ENCODE measurements at places on chromosomes 2 and 18.
A peak's percentile ranks its signal among the peaks of the same experiment; 100 is the strongest.

DNA sequence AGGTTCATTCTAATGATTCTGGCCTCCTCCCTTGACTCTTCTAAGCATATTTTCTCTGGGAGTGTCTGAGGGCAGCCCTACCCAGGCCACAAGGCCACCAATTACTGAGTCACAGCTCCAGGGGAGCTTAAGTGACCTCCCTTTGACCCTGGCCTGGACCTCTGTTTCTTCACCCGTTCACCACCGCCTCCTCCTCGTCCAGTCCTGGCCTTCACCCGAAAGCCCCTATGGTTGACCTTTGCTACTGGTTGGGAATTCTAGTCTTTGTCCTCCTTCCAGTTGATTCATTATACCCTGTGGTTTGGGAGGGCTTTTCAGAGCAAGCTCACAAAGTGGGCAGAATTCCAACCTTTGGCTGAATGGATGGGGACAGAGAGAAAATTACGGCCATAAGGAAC is 72.6 kb downstream of the NRP2 start:
- DNase-seq: no peak

DNA sequence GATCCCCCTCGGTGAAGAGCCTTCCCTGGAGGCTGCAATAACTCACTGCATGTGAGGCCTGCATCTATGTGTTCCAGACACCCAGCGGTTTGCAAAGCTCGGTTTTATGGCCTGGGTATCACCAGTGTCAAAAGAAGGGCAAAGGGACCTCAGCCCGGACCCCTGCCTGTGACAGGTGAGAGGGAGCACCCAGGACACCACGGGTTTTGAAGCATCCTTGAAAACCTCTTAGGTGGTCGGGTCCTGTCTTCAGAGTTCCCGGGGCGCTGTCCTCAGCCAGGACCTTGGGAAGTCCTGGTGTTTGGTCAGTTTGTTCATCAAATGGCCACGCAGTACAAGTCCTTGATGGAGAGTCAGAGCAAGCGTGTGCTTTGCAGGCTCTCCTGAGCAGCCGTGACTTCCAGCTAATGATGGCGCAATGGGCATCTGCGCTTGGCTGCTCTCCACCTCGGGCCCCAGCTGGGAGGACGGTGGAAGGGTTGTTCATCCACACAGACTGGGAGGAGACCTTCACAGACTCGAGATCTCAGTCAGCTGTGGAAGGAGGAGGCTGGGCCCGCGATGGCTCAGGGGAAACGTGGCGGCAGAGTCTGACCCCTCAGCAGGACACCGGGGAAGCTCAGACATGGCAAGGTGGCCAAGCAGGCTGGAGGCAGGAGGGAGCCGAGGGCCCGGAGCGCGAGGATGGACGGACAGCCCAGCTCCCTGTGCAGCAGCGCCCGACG is 113.1 kb upstream of the GPC1 start:
- no peak for DNase-seq

- DNase-seq: peak; percentile 24
Observed at GRCh38 chr2:99032786-99033185, 96.8 kb upstream of the CRACDL start.

DNA sequence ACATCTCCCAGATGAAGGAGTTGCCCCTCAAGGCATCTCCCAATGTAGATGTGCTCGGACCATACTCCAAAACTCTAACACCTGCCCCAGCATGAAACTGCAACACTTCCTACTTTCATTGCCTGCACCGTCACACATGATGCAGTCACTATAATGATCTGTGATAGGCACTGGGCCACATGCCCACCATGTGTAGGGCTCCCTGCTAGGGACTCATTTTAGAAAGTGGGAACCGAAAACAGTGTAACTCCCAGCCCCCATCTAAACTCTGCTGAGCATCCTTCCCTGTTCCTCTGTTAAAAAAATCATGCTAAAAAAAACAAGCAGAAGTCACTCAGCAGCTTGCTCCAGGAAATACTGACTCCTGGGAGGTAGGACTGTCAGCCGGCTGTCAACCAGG is 496.1 kb upstream of the RAB6C start:
- DNase-seq: no peak

GRCh38 chr2:66488946-66489345 is 54.0 kb downstream of the MEIS1 start:
- DNase-seq: no peak

GRCh38 chr2:156784020-156784701 is 348.0 kb downstream of the GPD2 start:
- DNase-seq: no peak

DNA sequence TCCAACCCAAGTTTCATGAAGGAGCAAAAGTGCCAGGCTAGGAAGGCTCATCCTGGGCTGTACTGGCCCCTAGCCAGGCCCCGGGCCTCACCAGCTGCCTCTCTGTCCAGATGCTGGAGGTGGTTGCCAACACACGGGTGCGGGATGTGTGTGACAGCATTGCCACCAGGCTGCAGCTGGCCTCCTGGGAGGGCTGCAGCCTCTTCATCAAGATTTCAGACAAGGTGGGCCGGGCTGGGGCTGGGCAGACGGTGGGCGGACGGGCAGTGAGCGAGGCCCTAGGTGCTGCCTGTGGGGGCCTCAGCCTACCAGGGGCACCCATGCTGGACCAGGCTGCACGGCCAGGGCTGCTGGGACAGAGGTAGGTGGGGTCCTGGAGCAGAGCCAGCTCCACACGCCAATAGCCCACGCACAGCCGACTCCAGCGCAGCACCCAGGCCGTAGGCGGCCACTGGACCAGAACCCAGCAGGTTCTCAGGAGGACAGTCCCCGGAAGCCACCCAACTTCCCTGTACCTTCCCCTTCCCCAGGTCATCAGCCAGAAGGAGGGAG is 11.8 kb upstream of the GPR17 start:
- DNase-seq: no peak

DNA sequence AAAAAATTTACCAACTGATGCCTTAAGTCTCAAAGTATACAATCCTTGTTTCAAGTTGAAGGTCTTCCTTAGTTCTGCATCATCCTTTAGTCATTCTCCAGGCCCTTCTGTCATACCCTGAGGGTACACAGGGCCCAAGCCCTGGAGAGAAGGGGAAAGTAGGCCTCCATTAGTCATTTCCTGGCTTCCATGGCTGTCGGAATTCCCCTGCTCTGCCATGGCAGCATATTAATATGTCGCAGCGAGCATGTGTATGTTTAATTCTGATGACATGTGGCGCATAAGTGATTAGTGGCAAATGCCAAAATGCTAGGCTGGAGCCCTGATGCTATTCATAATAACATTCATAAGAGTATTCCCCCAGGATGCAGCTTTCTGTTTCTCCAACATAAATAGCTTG is 22.1 kb downstream of the GPR39 start:
- DNase-seq: no peak

DNA sequence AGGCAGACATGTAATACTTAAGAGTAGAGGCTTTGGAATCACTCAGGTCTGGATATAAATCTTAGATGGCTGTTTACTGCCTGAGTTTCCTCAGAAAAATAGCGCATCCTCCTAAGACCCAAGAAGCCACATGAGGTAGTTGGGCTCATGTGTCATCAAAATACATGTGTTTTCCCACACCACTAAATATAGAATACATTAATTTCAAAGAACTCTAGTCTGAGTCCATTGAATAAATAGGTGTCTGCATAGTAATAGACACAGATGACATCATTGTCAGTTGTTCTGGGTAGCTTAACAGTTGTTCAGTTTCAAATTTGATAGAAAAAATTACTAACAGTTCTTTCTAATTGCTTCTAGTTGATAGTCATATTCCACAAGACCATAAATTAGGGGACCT is 9.6 kb downstream of the PPP1R1C start:
- DNase-seq: no peak

DNA sequence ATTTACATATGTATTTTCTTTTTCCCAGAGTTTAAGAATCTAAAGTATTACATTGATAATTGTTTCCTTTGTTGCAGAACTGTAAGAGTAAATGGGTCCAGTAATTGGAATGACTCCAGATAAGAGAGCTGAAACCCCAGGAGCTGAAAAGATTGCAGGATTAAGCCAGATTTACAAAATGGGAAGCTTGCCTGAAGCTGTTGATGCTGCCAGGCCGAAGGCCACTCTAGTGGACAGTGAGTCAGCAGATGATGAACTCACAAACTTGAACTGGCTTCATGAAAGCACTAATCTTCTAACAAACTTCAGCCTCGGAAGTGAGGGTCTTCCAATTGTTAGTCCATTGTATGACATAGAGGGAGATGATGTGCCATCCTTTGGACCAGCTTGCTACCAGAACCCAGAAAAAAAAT is 183.8 kb upstream of the STON1 start:
- DNase-seq: no peak

DNA sequence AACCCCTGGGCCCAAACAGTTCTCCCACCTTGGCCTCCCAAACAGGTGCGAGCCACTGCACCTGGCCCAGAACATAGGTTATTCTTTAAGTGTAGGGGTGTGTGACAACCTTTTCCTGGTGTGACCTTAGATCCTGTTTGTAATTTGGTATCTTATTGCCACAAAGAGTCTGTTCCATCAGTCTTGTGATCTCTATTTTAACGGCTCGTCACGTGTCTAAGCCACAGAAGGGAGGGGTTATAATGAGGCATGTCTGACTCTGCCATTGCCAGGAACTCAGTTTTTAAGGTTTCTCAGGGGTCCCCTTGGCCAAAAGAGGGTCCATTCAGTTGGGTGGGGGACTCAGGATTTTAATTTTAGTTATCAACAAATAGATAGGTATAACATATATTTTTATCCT is 4.4 kb upstream of the ALS2 start:
- no peak for DNase-seq

- DNase-seq: no peak
Observed at GRCh38 chr2:4690913-4691312, 987.5 kb downstream of the DCDC2C start.

DNA sequence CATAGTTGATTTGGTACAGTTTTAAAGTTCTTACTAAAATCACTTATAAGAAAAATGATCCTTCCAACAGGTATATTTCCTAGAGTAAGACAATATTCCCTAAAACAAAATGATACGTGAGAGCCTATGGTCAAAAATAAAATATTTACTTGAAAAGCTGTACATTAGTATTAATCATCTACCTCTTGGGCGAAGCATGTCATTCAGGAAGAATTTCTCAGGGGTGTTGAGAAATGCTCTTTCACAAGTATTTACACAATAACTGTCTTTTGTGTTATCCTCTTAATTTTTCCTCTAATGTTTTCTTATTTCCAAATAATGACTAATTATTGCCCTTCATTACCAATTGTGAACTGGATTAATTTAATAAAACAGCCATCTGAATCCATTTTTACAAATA is 466.3 kb downstream of the SATB2 start:
- DNase-seq: no peak

- DNase-seq: no peak
Observed at GRCh38 chr2:63675026-63675425, 86.3 kb downstream of the MDH1 start.

- no peak for DNase-seq
Observed at GRCh38 chr2:192411755-192412154, 217.0 kb upstream of the TMEFF2 start.

- DNase-seq: no peak
Observed at GRCh38 chr2:231323316-231323715, 72.2 kb upstream of the B3GNT7 start.

GRCh38 chr2:37324536-37324785 is 172 bp downstream of the PRKD3 start:
- no peak for DNase-seq

DNA sequence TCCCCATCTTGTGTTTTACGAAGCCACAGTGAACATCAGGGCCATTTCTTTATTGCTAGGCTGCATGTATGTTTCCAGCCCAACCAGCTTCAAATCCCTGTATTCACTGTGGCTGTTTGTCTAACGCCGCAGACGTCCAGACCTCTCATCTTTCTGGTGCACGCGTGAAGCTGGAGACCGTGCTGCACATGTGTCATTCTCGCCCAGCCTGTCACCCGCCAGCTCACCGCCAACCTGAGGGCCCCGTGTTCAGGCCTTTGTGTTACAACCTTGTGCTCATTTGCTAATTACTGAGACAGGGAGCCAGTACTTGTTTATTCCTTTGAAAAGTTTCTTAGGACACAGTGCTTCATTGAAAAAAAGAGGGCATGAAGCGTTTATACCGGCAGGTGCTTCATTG is 21.4 kb downstream of the SALL3 start:
- no peak for DNase-seq

DNA sequence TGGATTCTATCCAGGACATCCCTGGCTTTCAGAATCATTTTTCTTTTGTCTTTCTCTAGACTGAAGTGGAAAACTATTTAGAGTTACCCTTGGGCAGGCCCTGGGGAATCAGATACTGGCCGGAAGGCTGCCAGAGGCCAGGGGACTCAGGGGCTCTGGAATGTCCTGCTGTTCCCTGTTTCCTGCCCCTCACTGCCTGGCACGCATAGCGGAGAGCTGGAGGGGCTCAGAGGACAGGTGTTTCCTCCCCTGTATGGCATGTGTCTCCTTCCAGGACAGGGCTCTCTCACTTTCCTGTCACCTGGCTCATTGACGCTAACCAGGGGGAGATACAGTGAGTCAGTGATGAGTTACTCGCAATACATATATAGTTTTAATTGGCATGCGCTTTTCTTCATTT is 38.8 kb downstream of the DYSF start:
- no peak for DNase-seq

- DNase-seq: no peak
Observed at GRCh38 chr2:239061121-239061666, 213.3 kb downstream of the TWIST2 start.

DNA sequence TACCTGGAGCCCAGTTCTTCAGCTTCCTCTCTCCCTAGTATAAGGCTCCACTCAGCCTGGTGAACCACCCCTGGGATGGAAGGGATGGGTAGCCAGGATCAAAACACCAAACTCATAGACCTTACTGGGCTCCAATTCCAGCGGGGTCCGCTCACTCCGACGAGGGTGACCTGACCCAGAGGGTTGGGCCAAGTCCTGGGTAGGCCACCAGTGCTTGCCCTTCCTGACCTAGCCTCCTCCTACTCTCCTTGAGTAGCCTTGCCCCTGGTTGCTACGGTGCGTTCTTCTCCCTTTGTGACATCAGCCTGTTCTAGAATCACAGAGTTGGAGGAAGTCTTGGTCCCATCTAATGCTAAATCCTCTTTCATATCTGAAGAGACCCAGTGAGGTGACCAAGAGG is 537 bp upstream of the STAT4 start:
- DNase-seq: no peak

DNA sequence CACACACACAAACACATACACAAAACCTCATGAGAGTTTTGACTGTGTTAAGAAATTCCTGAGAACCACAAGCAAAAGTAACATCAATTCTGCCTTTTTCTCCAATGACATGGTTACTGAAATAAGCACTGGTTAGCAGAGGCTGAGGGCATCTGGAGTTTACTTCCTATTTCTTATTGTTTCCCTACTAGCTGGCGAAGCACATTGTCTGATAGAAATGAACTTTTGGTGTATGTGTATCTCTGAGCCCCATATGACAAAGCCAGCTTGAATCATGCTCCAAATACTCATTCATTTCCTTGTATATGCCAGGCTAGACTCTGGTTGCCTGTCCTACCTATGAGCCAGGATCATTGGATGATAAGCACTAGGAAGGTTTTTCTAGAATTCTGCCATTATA is 203.1 kb downstream of the NCKAP5 start:
- DNase-seq: no peak
